ENCODE measurements at places on chromosomes 2 and 18.

DNA sequence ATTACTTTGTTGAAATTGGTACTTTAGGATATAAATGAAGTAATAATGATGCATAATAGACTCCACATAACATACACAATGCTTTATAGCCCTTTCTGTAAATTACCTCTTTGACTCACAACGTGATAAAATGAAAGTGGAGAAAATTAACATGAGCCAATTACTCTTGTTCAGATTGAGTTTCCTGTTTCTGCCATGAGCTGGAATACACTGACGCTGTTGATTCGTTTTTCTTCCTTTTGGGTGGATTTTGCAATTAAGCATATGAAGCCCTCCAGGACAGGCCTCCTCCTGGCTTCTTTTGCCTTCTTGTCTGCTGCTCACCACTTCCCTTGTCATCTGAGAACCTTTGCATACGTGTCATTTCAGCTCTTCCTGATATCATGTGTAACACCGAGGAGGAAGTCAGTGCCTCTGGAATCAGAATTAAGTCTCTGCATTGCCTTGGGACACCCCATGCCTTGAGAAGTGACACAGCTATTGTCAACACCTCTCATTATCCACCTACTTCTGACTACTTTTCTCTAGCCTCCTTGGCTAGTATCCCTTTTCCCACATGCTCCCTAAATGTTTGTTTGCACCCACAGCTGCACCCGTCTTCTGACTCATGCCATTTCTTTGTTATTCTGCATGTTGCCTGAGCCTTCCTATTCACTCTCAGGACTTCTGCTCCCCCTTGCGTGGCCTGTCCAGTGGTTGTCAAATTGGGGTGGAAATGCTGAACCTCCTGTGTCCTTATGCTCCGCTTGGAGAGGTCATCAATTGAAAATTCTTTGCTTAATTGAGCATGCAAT is 134.1 kb downstream of the FMNL2 start:
- DNase-seq: no peak

DNA sequence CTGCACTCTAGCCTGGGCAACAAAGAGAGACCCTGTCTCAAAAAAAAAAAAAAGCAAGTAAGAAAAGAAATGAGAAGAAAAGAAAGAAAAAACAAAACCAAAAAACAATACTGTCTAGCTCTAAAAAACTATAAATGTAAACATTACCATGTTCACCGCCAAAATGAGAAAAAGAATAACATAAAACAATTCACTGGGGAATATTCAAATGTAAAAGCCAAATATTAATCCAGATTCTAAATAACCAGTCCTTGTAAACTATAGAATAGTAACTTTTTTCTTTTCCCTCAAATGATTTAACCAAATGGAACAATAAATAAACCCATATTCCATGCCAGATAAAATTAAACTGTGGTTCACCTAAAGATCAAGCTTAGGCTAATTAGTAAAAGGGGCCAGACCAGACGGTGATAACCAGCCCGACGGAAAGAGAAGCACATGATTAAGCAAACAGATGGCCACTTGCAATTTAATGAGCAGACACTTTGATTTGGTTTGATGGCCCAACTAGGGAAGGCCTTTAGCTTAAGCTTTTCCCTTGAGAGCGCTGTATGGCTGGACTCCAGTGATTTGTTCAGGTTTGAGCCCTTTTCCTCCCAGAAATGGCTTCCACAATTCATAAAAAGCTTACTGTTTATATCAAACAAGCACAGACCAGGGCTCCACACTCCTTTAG is 39.4 kb upstream of the ZNF397 start:
- no peak for DNase-seq

DNA sequence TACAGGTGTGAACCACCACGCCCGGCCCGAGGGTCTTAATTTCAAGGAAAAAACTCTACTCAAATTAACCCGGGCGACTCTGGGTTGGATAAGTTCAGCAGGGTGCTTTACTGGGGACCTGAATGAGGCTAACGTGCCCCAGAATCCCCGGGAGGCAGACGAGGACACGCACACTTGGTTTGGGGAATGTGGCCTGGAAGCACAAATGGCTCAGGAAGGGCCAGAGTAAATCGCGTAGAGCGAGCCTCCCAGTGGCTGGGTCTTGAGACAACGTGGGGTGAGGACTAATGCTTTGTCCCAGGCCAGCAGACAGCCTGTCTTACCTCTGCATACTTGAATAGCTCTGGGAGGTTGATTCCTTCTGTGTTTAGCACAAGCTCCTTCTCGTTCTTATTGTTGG is 75.8 kb downstream of the POLR1A start:
- DNase-seq: no peak

DNA sequence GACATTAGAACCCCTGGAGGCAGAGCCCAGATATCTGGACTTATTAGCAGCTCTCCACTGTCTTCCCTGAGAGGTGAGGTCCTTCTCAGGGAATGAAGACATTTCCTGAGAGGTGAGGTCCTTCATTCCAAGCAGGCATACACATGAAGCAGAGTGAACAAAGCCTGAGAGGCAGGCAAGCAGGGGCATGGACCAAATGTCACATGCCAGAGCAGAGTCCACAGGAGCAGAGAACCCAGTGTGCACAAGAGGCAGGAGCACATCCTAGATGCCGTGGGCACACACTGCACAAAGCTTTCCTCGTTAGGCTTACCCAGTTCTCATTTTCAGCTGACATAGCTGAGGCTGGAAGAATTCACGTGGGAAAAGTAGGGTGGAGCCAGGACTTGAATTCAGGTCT is 759.9 kb upstream of the HS6ST1 start:
- DNase-seq: no peak

DNA sequence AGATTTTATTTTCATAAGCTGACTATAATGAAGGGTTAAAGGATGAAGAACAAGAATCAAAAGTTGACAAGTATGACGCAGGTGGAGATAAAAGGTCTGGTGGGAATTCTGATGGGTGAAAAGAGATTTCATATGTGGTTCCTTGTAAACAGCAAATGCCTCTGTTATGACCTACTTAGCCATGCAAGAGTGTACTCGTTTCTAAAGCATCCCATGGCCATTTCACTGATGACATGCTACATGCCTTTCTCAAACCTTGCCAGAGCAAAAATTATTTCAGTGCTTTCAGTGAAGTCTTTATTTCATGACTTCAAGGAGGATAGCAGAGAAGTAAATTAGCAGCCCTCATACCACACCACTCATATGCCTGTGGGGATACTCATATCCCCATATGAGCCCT is 71.7 kb downstream of the FEZ2 start:
- DNase-seq: no peak

- DNase-seq: no peak
Measured at GRCh38 chr18:42792731-42793130, 322.8 kb downstream of the RIT2 start.

- DNase-seq: no peak
Measured at GRCh38 chr18:79947054-79947755, 4.2 kb downstream of the SLC66A2 start.

- DNase-seq: no peak
Measured at GRCh38 chr18:79529296-79529695, 133.6 kb downstream of the NFATC1 start.

DNA sequence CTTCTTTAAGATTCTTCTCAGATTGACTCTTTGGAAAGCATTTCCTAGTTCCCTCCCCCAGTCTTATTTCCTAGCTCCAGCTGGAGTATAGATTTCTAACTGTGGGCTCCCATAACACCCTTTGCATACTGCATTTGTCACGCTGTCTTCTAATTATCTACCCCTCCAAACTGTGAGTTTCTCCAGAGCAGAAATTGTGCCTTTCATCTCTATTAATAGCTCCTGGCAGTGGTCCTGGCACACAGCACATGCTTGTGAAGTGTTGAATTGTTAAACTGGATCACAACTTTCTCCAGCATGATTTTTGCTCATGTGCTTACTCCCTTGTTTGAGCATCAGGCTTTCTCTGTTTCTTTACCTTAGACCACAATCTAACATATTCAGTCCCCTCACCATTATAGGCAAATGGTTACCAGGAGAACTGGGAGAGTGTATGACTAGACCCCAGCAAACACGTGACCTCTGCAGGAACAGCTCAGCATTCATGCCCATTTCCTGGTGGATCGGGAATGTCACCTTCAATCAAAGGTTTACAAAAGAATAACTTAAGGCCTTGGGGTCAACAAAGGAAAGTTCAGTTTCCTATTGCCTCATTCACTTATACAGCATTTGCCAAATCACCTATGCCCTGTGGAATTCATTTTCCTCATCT is 175.7 kb upstream of the TANK start:
- no peak for DNase-seq

- no peak for DNase-seq
Measured at GRCh38 chr2:38615237-38615636, 12.5 kb upstream of the HNRNPLL start.

GRCh38 chr2:146119586-146119985 is 1599.7 kb upstream of the ZEB2 start:
- DNase-seq: no peak

DNA sequence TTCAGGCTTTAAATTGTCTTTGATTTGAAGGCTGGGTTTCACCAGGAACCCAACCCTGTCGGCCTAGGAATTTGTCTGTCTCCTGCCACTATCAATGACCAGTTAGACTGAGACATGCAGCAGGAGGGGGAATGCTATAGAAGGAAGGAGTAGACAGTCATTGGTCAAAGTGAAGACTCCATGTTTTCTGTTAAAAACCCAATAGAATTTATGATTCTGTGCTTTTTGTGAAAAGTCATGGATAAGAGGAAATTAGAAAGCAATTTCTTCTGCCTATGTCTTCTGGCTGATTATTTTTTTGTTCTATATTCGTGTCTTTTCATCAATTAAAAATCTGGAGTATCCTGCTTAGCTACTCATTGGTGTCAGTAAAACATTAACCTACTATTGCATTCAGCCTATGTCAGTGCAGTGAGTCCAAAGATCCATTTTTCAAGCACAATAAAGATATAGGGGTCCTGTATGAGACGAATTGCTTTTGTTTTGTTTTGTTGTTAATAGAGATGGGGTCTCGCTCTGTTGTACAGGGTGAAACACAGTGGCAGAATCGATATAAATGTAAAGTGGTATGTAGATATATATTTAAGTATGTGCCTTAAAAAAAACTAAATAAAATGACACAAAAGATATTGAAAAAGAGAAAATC is 7.9 kb upstream of the KYNU start:
- no peak for DNase-seq

- no peak for DNase-seq
Measured at GRCh38 chr2:150230004-150230403, 257.5 kb downstream of the RND3 start.

GRCh38 chr2:174439950-174440349 is 44.4 kb downstream of the SCRN3 start:
- DNase-seq: no peak

GRCh38 chr2:42238644-42239288 is 69.6 kb downstream of the EML4 start:
- no peak for DNase-seq

DNA sequence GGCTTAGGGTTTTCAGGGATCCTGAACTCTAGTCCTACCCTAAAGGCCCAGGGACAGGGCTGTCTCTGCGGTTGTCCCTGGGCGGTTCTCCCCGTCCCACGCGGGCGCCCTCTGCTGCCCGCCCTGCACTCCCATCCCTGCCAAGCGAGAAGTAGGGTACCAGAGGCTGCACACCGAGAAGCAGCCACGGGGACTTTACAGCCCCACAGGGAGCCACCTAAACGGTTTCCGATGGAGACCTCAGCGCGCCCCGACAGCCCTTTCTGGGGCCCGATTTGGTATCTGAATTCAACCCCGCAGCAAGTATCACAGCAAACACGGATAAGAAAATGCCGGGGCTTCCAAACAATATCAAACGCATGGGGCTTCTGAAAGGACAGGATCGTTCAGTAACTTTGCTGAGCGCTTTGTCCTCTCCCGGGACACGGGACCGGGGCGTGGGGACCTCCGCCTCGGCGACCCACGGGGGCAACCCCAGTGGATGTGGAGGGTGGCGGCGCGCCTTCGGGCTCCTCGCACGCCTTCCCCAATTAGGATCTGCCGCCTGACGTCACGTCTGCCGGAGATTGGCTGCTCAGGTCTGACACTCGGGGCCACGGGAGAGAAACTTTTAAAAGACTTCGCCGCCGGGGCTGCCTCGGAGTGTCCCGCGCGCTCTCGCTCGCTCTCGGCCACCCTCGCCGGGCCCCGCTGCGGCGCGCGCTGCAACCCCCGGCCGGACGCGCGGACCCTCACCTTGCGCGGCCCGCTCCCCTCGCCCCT is at the start of gene LTBP1:
LTBP1 (plus strand) TSS at position 640 of the 762 bp plus-strand sequence. CDS start 372 bp downstream, outside the sequence.
- DNase-seq: no peak

DNA sequence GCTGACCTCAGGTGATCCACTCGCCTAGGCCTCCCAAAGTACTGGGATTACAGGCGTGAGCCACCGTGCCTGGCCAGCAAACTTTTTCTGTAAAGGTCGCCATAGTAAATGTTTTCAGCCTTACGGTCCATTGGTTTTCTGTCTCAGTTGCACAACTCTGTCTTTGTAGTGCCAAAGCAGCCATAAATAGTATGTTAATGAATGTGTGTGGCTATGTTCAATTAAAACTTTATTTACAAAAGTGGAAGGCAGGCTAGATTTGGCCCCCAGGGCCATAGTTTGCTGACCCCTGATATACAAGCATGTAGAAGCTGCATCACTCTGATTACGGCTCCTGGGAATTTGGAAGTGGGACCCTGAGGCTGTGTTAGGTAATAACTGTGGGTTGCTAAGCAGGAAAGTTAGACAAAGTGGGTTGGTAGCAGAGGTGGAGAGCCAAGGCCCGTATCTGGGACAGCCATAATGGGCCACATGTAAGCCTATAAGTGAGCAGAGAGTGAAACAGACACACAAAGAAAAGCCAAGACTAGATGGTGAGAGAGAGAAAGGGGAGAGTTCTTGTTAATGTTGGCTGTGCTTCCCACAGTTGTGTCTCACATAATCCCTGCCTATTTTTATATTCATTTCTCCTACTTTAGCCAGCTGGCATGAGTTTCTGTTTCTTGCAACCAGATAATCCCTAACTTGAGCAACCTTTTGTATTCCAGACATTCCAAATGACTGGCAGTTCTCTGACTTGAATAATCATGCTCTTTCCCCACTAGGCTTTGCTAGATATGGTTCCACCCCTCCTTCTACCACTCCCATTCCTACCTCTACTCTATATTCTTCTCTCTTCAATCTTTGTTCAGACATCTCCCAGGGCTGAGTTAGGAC is 223.3 kb upstream of the STON1 start:
- DNase-seq: no peak

GRCh38 chr2:164917296-164917903 is 37.9 kb downstream of the SLC38A11 start:
- DNase-seq: no peak

GRCh38 chr18:37501136-37501535 is 64.5 kb downstream of the CELF4 start:
- no peak for DNase-seq

- no peak for DNase-seq
Measured at GRCh38 chr2:10192392-10193015, 70.0 kb downstream of the RRM2 start.

- no peak for DNase-seq
Measured at GRCh38 chr2:175957845-175958244, 44.2 kb downstream of the LNPK start.

- no peak for DNase-seq
Measured at GRCh38 chr2:204237416-204237815, 300.9 kb downstream of the ICOS start.

DNA sequence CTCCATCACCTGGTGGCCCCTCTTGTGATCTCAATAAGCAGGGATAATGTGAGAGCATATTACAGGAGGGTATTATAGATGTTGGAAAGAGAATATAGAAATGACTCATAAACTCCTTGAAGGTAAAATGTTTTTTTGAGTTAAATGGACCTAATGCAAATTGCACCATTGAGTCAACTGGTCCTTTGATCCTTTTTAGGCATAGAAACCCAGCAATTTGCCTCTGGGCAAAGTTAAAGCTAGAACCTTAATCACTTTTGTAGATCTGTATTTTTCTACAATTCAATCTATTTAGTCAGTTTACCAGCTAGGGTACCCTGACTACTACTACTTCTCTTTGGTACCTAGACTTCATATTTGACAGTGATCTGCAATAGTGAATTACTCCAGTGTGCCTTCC is 71.8 kb upstream of the RNF152 start:
- DNase-seq: no peak
